SK-MEL-5 (cell line): ENCODE measurements at places on chromosomes 12 and 14. TPM values are rescaled to one million over a fixed set of nuclear protein-coding genes. Genes with fewer than 3 reads are reported as not detected.

GRCh38 chr12:119817546-119818343, 59.4 kb downstream of the CIT start:
- no peak for DNase-seq

GRCh38 chr14:61884711-61885110, 122.5 kb downstream of the SNAPC1 start:
- DNase-seq = no peak

DNA sequence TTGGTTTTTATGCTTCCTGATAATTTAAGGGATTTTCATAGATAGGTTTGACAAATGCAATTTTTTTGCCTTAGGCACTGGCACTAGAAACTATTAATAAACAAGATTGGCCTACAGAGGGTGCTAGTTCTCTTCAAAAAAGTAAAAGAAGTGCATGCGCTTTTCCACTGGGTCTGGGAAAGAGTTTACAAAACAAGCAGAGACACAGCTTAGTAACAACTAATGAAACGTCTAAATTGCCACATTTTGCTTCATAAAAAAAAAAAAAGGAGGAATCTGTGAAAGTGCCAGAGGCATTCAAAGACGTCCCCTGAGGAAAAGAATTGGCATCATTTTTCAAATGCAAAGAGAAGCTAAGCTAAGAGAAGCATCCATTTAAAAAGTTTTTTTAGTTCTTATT, 58.3 kb upstream of the EEA1 start:
- DNase-seq = peak; percentile 89

Gene MYRFL
- total RNA-seq = not detected in 2 replicates

- DNase-seq = no peak
Observed at GRCh38 chr14:51897791-51898355, 37.5 kb downstream of the GNG2 start.

Gene DTX1
- total RNA-seq = 0.95 and 1.1 TPM in 2 replicates

GRCh38 chr14:24108336-24108874, 6.2 kb upstream of the DCAF11 start:
- DNase-seq = no peak

DNA sequence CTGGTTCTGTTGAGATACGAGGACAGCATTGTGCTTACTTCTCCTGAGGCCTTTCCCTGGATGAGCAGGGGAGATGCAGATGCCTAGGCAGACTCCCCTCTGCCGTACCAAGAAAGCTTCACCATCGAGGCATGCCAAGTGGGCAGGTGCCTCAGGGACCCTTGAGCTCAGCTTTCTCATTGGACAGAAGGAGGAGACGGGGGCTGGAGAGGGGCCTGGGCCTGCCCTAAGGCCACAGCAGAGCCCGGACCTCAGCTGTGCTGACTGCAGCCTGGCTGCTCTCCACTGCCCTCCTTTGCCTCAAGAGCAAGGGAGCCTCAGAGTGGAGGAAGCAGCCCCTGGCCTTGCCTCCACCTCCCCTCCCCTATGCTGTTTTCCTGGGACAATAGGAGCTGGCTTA, 23.4 kb downstream of the SERPINA1 start:
- no peak for DNase-seq

Gene PRPF40B
- total RNA-seq = 13.3 and 16.4 TPM in 2 replicates

DNA sequence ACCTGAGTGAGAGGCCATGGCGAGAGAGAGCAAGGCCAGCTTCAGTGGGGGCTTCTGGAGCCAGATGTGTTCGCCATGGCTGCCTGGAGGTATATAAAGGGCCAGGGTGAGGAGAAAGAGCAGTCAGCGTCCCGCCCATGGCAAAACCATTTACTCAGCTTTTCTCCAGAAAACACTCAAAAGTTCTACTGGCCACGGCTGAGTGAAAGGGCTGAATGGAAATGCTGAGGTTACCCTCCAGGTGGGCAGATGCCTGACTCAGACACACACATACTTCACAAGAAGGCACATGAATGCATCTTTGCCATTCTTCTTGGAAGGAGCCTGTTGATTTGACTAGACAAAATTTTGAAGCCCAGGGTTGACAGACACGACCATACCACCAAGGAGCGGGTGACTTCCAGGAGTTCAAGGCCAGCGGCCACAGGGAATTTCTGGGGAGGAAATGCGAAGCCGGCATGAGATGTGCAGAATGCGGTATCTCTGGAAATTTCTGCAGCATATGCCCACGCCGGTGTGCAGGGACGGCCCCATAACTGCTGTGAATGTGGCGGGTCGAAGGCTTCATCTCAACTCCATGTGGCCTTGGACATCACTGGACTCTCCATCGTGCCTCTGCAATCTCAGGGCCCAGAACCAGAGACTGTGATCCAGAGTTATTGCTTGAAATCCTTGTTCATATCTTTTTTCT, at the start of gene IL31:
Gene IL31 (minus strand): TSS at position 67 of the 691 bp plus-strand sequence. CDS start 49 bp downstream, at position 18.
- no peak for DNase-seq

DNA sequence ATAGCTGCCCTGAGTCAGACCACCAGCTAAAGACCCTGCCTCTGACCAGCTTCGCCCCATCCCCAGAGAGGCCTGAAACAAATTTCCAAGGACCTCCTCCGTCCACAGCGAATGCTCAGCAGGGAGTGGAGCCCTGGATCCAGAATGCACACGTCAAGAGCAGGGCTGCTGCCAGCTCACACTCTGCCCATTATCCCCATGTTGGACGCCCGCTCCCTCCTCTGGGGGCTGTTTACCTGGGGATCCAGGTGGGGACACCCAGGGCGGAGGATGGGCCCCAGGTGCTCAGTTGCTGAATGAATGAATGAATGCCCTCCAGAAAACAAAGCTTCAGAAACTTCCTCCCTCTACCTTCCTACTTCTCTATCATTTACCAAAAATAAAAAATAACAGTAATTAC, 18.1 kb downstream of the BCL11B start:
- DNase-seq = no peak

DNA sequence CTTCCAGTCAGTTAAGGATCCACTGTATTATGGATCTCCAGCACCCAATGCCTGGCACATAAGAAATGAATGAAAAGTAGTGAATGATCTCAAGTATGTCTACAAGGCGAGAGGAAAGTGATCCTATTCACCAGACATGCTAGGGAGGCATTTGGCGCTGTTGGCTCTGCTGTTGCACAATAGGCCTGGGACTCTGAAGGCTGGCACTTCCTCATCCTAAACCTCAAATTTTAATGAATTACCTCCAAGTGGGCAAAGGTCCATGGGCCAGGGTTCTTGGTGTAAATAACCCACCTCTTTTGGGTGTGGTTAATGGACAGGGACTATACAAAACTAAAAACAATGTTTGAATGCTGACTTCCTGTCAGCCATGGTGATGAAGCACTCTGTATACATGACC, 173.4 kb upstream of the PZP start:
- no peak for DNase-seq

Gene TRIAP1
- total RNA-seq = 39.3 and 45.1 TPM in 2 replicates

- no peak for DNase-seq
Observed at GRCh38 chr14:71116568-71117122, 209.4 kb downstream of the PCNX1 start.

DNA sequence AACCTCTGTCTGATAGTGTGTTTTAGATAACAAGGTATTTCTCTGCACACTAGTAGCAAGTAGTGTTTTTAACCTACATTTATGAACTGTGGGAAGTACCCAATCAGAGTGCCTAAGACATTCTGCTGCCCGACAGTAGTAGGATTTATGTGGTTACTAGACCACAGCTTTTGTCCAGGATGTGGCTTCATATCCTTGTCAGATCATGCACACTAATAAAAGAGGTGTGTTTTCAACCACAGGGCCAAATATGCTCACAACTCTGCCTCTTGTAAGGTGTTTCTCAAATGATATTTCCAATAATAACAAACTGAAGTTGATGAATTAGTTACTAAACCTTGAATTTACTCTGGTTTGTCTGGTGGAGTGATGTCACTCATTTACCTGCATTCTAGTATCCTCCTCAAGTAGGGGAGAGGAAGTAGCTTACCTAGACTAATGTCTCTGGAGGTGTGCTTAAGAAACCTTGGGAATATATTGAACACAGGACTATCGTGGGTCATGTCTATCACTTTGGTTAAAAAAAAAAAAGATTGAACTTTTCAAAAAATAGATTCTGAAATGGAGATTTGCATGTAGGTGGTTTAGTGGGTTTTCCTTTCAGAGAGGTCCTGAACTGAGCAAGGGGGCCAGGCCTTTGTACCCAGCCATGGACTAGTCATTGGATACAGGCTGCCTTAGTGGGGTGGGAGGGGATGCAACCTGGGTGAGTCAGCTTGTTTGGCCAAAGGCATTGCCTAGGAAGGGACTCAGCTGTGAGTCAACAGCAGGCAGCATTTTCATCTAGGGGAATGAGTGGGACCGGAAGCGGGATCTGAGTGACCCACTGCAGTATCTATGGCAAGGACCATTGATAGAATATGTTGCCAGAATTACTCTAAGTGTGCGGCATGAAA, 14.1 kb downstream of the FBXW8 start:
- peak; percentile 37 for DNase-seq

- DNase-seq = peak; percentile 63
Observed at GRCh38 chr14:69877492-69877891, 1.7 kb upstream of the SMOC1 start.

- DNase-seq = peak; percentile 76
Observed at GRCh38 chr12:16359512-16360491, 12.4 kb downstream of the MGST1 start.

DNA sequence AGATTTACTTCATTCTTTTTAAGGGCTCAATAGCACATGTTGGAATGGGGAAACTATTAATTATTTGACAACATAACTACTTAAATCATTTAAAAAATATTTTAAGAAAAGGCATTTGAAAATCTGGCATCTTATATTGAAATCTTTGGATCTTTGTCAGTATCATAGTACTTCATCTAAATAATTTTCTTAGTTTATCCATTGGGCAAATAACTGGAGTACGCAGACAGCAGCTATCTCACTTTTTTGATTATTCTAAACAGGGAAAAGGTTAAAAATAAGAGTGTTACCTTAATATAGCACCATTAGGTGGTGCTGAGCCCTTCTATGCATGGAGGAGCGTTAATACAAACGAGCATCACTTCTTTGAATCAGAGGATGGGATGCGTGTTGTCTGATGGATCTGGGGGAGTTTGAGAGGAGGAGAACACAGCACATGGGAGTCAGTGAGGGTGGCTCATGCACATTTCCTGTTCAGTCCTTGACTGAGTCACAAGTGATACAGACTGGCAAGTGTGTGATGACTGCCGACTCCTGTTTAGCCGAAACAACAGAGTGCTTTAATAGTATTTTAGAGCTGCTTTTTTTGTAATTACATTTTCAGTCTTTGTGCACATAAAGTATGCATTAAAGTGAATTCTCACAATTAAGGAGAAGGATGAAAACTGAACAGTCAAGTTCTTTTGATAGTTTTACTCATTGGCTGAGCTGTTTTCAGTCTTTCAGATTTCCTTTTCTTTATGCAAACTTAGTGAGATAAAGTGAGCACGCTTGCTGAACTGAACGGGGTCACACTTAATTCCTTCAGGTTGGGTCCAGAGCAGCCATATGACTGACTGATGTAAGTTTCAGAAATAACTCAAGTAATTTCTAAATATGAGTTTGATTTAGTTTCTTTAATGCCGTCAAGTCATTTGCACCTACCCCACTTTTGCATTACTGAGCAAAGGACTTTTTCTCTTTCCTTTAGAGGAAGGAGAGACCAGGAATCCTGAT, 92.7 kb downstream of the DIP2B start:
- DNase-seq = peak; percentile 93

Gene FSCB
- not detected in 2 replicates for total RNA-seq

GRCh38 chr14:74223016-74223415, 16.2 kb upstream of the VSX2 start:
- no peak for DNase-seq

DNA sequence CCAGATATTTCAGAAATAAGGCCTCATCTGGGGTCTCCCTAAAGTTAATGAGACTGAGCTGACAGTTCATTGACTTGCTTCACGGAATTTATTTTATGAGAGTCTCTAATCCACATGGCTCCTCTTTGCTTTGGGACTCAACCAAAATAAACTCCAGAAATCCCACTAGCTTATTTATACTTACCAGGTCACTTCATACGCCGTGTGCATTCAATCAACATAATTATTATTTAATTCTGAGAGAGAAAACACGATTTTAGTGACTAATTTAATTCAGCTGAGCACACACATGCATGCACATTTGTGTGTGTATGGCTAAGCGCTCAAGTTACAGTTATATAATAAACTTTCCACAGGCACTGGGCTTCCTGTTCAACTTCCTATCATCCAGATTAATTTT, 333.4 kb upstream of the CCDC196 start:
- DNase-seq = no peak

GRCh38 chr14:69593018-69593677, 18.2 kb upstream of the SUSD6 start:
- peak; percentile 27 for DNase-seq

Gene PLEKHH1
- total RNA-seq = 143 and 156 TPM in 2 replicates

Gene NUAK1
- total RNA-seq = 0.63 and 0.69 TPM in 2 replicates

- no peak for DNase-seq
Observed at GRCh38 chr14:55819610-55820304, 239.8 kb downstream of the KTN1 start.

DNA sequence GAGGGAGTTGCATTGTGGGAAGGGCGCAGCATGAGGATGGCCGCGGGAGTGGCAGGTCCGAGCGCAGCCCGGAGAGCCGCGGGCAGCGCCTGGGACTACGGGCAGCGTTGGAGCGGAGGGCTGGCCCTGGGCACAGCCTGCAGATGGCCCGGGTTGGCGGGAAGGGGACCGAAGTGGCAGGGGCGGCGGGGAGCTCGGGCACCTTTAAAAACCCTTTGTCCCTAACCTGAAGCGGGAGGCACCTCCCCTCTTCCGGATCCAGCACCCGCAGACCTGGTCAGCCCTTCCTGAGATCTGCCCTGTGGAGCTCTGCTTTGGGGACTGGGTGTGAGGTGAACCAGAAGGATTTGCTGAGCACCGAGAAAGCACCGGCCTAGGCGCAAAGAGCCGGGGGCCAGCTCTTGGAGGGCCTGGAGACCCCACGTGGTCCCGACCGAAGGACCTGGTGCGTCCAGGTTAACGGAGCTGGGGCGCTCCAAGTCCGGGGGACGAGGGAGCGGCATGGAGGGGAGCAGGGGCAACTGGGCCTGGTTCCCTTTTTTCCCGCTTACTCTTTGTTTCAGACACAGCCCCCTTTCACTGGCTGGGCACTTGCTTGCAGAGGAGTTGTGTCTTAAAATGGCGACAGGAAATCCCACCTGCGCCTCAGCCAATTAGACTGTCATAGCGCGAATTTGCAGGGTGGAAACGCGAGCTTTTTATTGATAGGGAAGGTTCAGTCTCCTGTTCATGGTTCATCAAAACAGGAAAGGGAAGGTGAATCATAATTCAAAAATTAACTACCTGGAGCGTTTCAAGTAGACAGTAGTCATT, 792 bp upstream of the SLC38A1 start:
- DNase-seq = no peak

Gene PPP1R36
- total RNA-seq = not detected in 2 replicates

Gene TCTN1
- total RNA-seq = 35.6 and 55.0 TPM in 2 replicates

Gene PGF
- 19.3 and 22.0 TPM in 2 replicates for total RNA-seq

DNA sequence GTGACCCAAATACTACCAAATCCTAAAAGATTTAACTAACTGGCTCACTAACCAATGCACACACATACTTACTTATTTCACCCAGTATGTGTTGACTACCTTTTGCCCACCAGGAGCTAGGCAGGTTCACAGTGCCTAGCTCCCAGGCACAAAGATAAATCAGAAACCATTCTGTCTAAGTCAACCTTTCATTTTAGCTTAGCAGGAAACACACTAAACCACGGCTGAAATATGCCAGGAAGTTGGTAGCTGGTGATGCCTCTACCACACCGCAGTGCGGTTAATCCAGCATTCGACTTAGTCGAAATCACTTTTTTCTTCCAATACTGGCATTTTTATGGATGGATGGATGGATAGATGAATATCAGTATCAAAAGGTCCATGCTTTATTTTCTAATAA, 597.7 kb downstream of the DIO2 start:
- no peak for DNase-seq

- peak; percentile 85 for DNase-seq
Observed at GRCh38 chr12:1054117-1054870, 63.3 kb downstream of the ERC1 start.

Gene TAS2R19
- 0.32 and 0.55 TPM in 2 replicates for total RNA-seq
